A549 treated with CpdA at 1 μM for 4 hours (cell line): ENCODE measurements at places on chromosomes 3 and 15. TPM values are rescaled to one million over a fixed set of nuclear protein-coding genes. Genes with fewer than 3 reads are reported as not detected.

Gene DRD3
- total RNA-seq: not detected in 5 replicates

Gene GREM1
- total RNA-seq: 6.6 to 19.2 TPM (median 7.8 TPM) in 5 replicates

Gene TRANK1
- 1.5 to 3.1 TPM (median 1.7 TPM) in 5 replicates for total RNA-seq

Gene IL5RA
- not detected in 5 replicates for total RNA-seq

Gene CMSS1
- total RNA-seq: 54.4 to 63.4 TPM (median 59.2 TPM) in 5 replicates

Gene ISG20
- total RNA-seq: 41.7 to 47.3 TPM (median 46.1 TPM) in 5 replicates

Gene KIF15
- 6.9 to 14.1 TPM (median 9.9 TPM) in 5 replicates for total RNA-seq

Gene NR2E3
- 0.17 to 0.38 TPM (median 0.21 TPM) in 4 of 5 replicates, not detected in the other for total RNA-seq

Gene CTXN2
- 0.03 to 0.05 TPM (median 0.04 TPM) in 3 of 5 replicates, not detected in the others for total RNA-seq

Gene AQP9
- not detected in 5 replicates for total RNA-seq
